ENCODE measurements at places on chromosomes 11 and 22.

DNA sequence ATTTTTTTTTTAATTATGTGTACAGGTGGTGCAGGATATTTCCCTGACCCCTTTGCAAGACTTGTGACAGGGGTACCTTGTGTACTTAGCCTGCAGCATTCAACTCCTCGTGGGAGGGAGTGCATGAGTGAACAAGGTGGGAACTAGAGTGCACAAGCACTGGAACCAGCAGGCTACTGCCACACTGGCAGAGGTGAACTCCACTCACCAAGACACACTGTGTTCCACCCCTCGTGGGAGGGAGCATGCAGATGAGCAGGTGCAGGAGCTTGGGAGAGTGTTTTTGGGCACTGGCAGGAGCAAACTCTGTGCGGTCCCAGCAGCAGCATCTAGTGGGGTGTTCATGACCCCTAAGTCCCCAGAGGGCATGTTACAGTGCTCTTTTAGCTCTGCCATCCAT lies 282.7 kb upstream of the PLET1 start:
- no peak for DNase-seq

DNA sequence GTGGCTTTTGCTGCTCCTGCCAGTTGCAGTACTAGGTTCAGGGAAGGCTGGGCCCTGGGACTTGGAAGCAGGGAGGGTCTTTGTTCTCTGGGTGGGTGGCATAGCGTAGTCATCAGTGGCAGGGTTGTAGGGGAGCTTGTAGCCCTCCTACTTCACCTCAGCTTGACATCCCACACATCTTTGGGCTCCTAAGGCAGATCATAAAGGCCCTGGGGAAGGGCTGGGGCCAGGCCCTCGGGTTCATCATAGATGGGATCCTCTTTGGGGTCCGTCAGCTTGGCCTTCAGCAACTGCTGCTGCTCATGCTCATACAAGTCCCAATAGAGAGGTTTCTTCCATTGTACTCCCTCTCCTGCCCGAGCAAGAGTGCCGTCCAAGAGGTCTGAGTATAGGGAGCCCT lies 6.0 kb upstream of the PHOX2A start:
- DNase-seq: no peak

DNA sequence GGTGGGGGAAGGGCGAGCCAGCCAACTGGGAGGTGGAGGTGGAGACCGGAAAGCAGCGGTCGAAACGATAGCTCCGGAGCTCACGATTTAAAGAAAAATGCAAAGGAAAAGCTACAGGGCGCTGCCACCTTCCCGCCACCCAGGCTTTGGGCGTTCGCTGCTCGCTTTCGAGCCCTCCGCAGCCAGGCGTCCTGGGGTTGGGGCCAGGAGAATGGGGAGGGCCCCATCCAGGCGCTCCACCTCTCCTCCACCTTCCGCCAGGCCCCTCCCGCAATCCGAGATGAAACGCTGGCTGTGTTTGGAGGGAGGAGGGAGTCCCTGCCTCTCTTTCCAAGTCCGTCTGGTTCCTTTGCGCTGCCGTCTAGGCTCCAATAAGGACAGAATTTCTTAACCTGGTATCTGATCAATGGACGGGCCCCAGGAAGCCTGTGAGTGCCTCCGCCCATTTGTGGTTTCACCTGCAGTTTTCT lies 483 bp upstream of the ABTB2 start:
- no peak for DNase-seq

DNA sequence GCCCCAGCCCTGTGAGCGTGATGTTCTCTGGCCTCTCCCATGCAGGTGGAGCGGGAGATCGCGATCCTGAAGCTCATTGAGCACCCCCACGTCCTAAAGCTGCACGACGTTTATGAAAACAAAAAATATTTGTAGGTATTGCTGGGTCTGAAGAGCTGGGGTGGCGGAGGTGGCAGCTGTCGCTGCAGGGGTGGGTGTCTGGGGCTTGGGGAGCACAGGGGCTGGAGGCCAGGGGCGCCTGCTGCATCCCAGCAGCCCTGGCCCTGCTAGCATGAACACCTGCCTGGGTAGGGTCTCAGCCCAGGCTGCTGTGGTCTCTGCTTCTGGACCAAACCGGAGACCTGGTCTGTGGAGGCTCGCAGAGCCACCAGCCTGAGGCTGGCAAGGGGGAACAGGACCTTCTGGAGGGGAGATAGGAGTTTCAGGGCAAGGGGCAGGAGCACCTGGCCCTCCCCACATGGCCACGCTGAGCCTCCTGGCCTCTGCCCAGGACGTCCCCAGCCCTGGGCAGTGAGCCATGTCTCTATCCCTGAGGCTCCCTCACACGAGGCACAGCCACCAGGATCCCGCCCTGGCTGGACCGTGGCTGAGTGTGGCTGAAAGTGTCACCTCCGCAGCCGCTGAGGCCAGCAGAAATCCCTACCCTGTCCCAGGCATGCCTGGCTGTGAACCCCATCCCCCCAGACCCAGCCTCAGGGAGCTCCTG lies 48.2 kb downstream of the MOB2 start:
- DNase-seq: no peak

DNA sequence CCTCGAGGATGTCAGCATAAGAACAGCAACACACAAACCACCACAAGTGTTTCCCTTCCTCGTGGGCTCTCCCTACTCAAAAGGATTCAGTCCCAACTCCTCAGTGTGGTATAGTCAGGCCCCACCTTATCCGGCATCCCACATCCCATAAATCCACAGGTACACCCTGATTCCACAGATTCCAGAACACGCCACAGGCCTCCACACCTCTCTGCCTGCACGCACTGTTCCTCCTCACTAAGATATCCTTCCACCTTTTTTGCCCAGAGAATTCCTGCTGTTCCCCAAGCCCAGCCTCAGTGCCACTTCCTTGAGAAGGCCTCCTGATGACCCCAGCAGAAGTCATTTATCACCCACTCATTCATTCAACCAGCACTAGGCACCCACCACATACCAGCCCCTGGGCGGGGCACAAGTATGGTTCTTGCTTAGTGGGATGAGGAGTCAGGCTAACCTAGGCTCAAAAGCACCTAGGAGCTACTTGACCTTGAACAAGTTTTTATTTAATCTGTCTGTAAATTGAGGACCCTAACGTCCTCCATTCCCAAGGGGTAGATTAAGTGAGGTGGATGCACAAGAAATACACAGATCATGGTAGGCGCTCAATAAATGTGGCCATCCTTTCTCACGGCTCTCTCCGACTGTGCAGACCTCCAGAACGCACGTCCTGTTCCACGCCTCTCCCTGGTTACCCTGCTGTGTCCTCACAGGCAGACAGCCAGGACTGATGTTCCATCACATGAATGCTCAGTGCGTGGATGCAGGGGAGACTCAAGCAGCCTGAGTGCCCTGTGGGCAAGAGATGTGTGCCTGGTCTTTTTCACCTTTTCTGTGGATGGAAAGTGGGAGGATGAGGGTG lies 2.1 kb upstream of the KCNJ4 start:
- no peak for DNase-seq

Measured in D341Med (cell line).